ENCODE measurements at places on chromosomes 1 and 21.

- no peak for DNase-seq
Measured at GRCh38 chr1:82801176-82801575, 1000.4 kb downstream of the ADGRL2 start.

DNA sequence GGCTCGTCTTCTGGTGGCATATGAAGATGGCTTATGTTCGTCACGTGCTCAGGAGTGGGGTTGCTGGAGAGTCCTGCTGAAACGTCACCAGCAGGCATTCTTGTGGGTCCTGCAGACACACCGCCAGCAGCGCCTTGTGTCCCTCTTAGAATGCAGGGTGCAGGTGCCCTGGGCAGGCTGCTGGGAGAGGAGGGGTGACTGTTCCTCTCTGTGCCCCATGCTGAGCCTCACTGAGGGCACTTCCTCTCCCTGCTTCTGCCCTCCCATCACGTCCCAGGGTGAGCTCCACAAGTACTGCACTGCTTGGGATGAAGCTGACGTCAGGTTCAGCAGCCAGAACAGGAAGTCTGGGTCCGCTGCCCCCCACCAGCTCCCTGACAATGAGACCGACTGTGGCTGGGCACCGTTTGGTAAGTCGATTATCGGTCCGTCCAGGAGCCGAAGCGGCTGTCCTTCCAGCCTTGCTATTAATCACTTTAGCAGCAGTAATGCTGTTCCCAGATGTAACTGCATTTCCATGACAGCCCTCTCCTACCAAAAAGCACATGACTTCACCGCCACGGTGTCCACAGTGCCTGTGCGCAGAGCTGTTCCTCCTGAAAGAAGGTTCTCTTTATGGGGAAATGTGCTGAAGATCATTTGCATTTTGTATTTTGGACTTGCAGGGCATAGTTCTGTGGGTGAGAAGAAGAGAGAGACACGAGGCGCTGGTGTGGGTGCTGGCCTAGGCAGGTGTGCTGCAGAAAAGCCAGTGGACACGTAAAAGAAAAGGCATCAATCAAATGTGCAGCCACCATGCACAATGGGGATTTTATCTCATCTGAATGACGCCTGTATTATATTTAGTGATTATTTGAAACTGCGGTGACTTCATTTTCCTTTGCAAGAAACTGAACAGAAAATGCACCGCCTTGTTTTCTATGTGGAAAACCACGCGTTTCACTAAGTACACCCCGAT lies 21.0 kb downstream of the SLC37A1 start:
- no peak for DNase-seq

DNA sequence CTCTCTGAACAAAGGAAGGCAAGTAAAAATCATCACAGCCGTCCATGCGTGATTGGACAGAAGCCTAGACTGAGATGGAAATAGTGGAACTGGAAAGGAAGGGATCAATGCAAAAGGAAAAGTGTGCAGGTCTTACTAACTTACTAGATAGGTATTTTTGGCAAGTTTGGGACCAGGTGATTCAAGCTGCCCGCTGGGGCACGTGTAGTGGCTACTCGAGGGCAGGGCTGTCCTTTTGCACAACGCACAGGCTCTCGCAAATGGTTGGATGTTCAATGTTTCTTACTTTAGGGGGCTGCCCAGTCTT lies 566 bp upstream of the ALG6 start:
- no peak for DNase-seq

DNA sequence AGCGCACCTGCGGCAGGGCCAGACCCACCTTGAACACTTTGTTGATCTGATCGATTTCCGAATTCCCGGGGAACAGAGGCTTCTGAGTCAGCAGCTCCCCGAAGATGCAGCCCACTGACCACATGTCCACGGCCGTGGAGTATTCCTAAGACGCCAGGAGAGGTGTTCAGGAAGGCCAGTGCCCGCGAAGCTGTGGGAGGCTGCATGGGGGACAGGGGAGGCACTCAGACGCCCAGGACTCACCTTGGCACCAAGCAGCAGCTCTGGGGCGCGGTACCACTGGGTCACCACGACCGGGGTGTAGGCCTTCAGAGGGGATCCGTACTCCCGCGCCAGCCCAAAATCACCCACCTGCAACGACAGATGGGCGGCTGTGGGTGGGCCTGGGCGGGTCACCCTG lies 11.2 kb upstream of the SLC35E2B start:
- no peak for DNase-seq

DNA sequence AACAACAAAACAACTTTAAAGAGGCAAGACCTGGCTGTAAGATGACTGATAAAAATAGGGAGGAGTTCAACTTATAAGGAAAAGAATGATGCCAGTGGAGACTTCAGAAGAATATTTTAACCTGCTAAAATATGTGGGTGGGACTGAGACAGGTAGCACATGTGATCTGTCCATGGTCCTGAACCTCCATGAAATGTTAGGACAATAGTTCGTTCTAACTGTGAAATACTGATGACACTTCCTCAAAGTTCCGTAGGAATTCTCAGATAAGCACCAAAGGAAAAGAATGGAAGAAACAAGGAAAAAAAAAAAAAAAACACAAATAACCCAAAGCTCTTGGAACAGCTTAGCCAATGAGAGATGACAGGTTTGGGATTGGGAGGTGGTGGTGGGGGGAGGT lies 44.7 kb downstream of the CDC42BPA start:
- DNase-seq, result no peak

GRCh38 chr1:53137729-53138128 lies 4.7 kb downstream of the SLC1A7 start:
- DNase-seq, result no peak

- DNase-seq, result peak; percentile 69
Measured at GRCh38 chr1:154178013-154178412, 13.9 kb downstream of the TPM3 start.

DNA sequence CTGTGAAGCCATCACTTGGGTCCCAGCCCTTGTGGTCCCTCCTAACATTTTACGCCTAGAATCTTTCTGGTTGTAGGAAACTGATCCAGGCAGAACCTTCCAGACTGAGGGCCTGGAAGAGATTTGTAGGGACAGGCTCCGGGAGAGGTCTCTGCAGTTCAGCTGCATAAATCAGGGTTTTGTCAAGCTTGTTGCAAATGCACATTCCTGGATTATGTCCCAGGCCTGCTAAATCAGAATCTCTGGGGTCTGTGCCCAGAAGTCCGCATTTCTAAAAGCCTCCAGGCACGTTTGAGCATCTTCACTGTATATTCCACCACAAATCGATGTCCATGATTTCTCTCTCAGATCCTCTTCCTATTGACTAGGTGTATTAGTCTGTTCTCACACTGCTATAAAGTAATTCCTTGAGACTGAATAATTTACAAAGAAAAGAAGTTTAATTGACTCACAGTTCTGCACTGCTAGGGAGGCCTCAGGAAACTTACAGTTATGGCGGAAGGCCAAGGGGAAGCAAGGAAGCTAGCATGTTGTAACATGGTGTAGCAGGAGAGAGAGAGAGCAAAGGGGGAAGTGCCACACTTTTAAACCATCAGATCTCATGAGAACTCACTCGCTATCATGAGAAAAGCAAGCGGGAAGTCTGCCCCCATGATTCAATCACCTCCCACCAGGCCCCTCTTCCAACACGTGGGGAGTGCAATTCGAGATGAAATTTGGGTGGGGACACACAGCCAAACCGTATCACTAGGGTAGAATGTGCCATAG lies 1.2 kb upstream of the FHAD1 start:
- no peak for DNase-seq

DNA sequence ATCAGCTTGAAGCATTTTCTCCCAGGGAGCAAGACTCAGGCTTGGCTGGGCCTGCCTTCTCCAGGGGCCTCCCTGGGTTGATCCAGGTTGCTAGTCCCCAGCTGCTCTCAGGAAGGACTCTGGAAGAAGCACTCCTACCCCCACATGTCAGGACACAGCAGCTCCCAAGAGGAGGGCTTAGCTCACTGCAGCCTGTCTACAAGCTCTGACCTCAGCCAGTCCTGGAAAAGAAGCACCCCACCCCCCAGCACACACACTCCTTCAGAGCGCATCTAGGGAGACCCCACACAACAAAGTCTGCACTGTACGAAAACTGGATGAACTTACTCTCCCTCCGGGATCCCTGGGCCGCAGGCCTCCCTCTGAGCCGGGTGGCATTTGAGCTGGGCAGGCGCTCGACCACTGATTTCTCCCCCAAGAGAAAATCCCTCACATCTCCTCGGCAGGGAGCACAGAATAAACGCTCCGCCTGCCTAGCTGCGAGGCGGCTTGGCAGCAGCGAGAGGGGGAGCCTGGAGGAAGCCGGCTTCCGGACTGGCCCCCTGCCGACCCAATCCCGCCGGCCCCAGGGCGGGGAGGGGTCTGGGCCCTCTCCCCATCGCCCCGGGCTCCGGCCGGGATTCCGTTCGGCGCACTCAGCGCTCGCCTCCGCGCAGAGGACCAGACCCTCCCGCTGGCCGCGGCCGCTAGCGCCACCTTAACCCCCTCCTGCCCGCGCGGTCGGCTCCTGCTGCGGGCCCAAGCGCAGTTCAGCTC lies at the start of gene KCNA2:
Gene KCNA2 (minus strand): TSS at position 458 of the 756 bp plus-strand sequence. CDS start 1,576 bp downstream, outside the sequence.
- DNase-seq, result peak; percentile 91

- peak; percentile 81 for DNase-seq
Measured at GRCh38 chr1:209850342-209850979, 22.7 kb downstream of the UTP25 start.

DNA sequence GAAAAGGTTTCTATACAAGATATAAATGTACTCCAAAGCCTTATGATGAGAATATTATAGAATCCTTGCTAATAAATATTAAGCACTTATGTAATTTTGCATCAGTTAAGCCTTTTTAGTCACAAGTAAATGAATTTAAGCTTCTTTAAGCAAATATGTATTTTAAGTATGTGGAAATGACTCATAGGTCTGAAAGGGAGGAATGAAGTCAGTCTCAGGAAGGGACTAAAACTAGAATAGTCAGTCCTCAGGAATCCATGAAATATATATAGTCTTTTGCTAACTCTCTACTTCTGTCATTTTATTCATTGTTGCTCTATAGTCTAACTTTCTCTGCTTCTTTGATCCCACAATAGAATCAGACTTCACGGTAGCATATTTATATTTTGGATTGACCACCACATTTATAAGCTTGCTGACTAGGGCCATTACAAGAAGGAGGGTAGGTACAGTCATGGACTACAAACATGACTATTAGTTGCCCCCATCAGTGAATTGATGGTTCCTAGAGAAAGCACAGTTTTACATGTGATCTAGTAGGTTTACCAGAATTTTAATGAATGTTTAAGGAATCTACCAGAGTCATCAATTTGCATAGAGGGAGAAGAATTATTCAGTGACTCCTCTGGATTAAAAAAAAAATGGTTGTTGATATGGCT lies 20.2 kb upstream of the RABGGTB start:
- no peak for DNase-seq

DNA sequence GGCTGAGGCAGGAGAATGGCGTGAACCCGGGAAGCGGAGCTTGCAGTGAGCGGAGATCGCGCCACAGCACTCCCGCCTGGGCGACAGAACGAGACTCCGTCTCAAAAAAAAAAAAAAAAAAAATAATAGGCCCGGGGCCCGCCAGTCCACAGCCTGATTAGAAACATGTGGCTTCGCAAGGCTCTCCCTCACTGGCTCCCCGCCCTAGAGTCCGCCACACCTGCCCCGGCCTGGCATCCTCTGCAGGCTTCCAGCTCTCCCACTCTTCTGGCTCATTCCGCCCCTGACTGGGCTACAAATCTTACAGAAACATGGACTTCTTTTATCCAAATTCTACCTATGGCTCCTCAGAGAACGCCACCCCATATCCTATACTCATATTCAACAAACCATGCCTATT lies 32.4 kb downstream of the PGBD5 start:
- DNase-seq, result no peak

- DNase-seq, result no peak
Measured at GRCh38 chr1:182135946-182136345, 74.4 kb upstream of the ZNF648 start.

DNA sequence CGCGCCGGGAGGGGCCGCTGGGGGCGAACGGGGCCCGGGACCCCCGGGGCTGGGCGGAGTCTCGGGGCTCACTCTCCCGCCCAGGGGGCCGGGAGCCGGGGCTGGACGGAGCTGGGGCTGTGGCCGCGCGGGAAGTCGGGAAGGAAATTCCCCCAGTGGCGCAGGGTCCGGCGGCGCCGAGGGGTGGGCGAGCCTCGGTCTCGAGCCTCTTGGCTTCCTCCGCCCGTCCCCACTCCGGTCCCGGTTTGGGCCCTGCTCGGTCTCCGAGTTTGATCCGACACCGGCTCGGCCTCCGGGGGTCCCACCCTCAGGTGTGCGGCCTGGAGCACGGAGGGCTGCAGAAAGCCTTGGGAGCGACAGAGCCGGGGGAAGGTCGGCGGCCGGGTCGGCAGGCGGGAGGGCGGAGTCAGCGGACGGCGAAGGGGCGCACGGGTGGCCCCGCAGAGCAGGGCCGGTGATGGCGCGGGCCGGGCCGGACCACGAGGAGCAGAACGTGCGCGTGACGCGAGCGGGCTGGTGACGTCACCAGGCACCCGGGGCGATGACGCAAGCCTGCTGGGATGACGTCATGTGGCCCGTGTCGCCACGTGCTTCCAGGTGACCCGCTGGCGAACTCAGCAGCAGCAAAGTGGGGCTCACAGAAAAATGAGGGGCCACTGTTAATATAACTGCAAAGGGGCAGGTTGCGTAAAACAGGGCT lies 610 bp upstream of the HES4 start:
- peak; percentile 69 for DNase-seq

DNA sequence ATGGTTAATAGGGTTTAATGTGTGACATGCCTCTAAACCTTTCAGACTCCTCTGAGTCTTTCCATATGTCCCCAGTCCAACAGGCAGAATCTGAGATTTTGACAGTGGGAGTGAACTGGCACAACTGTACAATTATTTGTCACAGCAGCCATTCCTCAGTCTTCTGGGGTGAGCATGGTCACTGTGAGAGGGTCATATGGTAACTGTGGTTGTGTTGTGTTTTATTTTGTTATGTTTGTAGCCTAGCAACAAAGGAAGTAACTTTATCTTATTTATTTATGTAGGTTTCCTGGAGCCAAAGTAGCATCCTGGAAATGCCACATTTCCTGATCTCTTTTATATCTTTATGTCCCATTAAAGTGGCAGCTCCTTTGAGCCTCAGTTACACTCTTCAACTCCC lies 1067.9 kb downstream of the TTLL7 start:
- no peak for DNase-seq

GRCh38 chr21:24824209-24824608 lies 783.1 kb downstream of the MRPL39 start:
- no peak for DNase-seq

- no peak for DNase-seq
Measured at GRCh38 chr1:1969505-1969900, 34.1 kb downstream of the CFAP74 start.

GRCh38 chr1:46615735-46616134 lies 876 bp downstream of the MOB3C start:
- no peak for DNase-seq
